ENCODE measurements at places on chromosomes 2 and 18.

DNA sequence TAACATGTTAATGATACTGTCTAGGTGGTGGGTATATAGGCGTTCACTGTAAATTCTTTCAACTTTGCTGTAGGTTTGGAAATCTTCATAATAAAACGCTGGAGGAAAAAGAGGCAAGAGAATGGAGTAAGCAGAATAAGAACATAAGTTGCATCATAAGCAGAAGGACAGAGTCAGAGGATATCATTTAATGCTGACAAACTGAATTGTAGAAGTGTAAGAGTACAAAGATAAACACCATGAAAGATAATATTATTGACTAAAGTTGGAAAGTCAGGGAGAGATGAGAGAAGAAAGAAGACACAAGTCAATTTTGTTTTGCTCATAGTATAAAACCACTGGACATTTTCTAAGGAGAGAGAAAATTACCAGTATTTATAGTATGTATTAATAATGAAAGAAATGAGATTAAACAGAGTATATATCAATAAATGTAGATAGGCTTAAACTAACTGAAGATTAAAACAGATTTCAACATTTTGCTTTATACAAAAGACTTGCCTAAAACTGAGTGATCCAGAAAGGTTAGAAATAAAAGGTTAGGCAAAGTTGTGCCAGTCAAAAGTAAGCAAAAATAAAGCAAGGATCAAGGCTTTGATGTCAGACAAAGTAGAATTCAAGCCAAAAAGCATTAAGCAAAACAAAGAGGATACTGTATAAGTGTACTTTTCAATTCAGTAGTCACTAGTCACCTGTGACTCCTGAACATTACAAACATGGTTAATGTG lies 42.4 kb upstream of the VIT start:
- no peak for DNase-seq

- DNase-seq: no peak
Observed at GRCh38 chr2:85929096-85930050, 40.6 kb upstream of the ST3GAL5 start.

DNA sequence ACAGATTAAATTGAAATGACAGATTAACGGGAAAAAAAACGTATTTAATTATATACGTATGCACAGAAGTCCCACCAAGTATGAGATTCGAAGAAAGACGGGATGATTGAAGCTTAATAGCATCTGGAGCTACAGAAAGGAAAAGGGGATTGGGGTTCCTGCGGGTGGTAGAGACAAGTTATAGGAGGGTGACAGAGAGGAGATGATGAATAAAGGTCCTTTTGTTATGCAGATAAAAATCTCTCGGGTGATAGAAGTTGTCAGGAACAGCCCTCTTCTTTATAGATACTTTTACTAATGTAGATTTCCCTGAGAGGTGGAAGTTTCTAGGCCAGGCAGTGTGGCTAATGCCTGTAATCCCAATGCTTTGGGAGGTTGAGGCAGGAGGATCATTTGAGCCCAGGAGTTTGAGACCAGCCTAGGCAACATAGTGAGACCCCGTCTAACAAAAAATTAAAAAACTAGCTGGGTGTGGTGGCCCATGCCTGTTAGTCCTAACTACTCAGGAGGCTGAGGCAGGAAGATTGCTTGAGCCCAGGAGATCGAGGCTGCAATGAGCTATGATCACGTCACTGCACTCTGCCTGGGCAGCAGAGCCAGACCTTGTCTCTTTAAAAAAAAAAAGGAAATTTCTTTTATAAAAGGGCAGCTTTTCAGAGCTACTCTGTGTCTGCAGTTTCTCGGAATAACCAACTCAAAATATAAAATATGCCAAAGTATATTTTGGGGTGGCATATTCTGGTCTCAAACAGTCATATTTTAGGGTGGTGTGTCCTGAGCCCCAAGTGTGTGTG lies 113.0 kb downstream of the STPG4 start:
- DNase-seq: no peak

DNA sequence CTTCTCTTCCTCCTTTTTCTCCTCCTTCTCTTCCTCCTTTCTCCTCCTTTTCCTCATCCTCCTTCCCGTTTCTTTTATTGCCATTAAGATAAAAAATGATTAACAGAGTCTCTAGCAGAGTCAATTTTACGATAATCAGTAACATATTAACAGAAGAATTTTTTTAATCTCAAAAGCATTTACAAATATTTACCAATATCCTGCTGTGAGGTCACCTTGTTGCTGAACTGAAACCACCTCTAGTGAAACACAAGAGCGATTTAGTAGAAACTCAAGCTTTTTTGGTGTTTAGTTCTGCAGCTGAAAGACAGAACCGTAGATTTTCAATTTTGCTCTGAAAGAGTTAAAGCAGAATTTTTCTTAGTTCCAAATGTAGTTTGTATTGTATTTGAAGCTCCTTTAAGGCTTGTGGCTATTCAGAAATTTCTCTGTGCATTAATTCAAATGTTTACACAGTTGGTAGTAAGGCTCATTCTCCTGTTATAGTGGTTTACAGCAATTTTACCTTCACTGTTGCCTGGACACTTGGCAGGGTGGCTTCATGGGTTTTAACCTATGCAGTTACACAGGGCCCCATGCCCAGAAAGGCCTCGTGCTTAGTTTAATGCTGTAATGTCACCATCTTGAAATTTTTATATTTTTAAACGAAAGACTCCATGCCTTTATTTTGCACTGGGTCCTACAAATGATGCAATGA lies 1106.6 kb upstream of the FAM98A start:
- no peak for DNase-seq

DNA sequence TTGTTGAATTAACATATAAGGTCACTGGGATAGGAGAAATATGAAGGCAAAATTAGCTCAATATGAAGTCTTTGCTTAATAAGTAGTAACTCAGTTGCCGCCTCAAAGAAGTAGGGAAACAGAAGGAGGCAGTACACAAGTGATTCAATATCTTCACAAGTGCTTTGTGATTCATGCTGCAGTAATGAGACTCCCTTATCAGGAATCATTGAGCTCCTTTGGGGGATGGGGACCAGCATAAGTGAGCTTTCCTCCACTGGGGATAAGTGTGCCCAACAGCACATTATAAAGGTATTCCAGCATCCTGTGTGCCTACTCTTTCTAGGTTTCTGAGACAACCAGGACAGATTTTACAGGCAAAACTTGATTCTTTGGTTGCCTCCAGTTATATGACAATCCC lies 323.4 kb upstream of the UBE2E3 start:
- DNase-seq: no peak

DNA sequence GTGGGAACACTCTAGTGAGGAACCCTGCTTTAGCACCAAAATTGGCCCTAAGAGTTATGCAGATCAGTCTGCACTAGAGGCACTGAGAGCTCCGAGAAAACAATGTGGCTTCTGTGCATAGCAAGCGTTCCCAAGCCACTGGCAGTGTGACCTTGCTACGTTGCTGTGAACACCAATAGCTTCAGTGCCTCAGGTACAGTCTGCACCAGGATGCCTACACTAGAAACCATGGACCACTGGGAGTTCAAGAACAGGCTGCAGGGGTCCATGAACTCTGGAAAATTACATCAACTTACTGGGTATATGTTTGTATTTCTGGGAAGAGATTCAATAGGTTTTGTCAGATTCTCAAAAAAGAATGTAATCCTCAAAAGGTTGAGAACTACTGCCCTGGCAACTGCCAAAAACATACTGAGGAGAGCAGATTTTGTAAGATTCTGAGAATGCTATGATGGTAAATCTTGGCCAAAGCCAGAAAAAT lies 18.3 kb upstream of the SP3 start:
- no peak for DNase-seq

- DNase-seq: no peak
Observed at GRCh38 chr2:182761903-182762302, 45.8 kb downstream of the DNAJC10 start.
